ENCODE measurements at places on chromosomes 16 and 17. TPM values are rescaled to one million over a fixed set of nuclear protein-coding genes. Genes with fewer than 3 reads are reported as not detected.

GRCh38 chr17:40074871-40075200 is 12.1 kb downstream of the THRA start:
- DNase-seq: no peak

DNA sequence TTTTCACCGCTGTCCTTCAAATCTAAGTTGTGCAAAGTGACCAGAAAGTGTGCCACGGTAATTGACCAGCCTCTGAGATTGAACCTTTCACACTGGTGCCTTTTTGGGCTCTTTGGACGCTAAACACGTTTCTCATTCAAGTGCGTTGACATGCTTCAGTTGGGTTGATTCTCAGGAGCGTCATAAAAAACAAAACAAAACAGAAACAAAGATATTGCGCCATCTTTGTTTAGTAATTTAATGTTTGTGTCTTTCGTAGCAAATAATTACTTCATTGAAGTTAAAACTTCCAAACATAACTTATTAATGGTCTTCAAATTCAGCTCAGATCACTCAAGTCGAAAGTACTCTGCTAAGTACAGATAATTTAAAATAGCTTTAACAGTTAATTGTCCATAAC is 80.2 kb downstream of the OR1D5 start:
- no peak for DNase-seq

DNA sequence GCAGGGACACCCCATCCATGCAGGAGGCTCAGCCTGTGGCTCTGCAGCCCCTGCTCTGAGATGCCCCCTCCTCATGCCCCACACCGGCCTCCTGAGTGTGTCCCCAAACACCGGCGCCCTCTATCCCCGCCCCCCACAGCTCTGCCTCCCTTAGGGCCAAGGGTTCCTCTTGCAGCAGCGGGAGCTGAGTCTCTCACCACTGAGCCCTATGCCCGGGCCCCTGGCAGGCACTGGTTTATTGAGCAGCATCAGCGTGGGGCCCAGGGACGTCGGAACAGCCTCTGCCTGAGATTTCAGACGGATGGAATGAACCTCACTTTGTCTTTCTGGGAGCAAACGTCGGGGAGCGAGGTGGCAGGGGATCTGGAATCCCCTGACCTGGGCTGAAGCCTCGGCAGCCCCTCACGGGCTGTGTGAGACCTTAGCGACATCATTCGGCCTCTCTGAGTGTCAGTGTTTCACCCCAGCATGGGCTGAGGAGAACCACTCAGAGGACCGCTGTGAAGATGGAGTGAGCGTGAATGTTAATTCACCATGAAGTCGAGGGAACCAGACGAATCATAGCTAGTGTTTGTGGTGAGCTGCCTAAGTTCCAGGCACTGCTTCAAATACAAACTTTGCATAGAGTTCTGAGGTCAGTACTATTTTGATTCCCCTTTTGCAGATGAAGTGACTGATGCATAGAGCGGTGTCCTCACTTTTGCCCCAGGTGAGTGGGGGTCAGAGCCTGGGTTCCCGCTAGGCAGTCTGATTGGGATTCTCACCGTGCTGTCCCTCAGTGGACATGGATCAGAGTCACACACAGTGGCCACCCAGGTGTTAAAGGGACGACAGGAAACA is 5.3 kb upstream of the C16orf74 start:
- no peak for DNase-seq

DNA sequence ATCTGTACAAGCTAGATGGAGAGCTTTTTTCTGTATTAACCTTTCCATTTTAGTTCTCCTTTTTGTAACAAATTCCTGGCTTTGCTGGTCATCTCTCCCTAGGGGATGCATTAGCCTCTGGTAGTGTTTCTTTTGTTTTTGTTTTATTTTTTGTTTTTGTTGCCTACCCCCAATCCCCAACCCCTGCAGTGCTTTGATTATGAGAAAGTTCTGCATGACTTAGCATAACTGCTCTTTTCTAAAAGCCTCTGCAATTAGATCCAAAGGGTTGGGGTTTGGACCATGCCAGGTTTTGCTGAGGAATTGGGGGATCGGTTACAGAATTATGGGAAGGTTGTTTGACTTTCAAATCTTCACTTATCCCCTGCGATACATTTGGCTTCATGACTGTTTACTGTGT is 98.2 kb downstream of the ADAMTS18 start:
- DNase-seq: no peak

- no peak for DNase-seq
Observed at GRCh38 chr16:23564575-23565363, 7.2 kb downstream of the UBFD1 start.

- DNase-seq: no peak
Observed at GRCh38 chr17:41101586-41102259, at the start of gene KRTAP4-16. TSS of gene KRTAP4-16 (minus strand) at chr17:41102209. CDS start at chr17:41102209, 0 bp downstream.

DNA sequence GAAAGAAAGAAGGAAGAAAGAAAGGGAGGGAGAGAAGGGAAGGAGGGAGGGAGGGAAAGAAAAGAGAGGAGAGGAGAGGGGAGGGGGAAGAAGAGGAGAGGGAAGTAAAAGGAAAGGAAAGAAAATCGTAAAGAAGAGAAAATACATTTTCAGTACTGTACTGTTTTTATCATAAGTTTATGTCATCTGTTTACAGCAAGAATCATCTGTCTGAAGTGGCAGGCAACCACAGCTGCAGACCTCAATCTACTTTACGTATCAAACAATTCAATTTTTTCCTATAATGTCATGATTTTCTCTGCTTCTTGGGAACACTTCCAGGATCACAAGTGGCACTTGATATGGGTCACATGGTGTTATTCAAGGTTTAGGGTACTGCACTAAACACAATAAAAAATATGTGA is 58.3 kb downstream of the USP32 start:
- no peak for DNase-seq

DNA sequence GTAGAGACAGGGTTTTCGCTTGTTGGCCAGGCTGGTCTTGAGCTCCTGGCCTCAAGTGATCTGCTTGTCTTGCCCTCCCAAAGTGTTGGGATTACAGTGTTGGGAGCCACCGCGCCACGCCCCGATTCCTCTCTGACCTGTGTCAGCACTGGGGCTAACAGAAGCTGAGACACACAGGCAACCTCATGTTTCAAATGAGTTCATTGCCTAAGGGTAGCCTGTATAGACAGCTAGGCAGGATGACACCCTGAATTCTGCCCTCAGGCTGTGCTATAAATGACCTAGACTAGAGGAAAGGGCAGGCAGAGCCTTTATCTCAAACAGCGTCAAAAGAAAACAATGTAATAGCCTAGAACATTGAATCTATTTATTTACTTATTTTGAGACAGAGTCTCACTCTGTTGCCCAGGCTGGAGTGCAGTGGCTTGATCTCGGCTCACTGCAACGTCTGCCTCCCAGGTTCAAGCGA is 2.3 kb upstream of the CDK3 start:
- no peak for DNase-seq

- no peak for DNase-seq
Observed at GRCh38 chr16:10580883-10581247, 467 bp upstream of the EMP2 start.

- DNase-seq: no peak
Observed at GRCh38 chr17:75530837-75531720, 5.6 kb downstream of the LLGL2 start.

DNA sequence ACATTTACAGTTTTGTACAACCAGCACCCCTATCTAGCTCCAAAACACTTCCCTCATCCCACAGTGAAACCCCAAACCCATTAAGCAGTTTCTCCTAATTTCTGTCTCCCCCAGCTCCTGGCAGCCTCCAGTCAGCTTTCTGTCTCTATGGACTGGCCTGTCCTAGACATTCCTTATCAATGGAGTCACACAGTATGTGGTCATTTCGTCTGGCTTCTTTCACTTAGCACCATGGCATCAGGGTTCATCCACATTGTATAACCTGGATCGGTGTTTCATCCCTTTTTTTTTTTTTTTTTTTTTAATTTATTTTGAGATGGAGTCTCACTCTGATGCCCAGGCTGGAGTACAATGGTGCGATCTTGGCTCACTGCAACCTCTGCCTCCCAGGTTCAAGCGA is 68.5 kb downstream of the ZDHHC7 start:
- DNase-seq: no peak

DNA sequence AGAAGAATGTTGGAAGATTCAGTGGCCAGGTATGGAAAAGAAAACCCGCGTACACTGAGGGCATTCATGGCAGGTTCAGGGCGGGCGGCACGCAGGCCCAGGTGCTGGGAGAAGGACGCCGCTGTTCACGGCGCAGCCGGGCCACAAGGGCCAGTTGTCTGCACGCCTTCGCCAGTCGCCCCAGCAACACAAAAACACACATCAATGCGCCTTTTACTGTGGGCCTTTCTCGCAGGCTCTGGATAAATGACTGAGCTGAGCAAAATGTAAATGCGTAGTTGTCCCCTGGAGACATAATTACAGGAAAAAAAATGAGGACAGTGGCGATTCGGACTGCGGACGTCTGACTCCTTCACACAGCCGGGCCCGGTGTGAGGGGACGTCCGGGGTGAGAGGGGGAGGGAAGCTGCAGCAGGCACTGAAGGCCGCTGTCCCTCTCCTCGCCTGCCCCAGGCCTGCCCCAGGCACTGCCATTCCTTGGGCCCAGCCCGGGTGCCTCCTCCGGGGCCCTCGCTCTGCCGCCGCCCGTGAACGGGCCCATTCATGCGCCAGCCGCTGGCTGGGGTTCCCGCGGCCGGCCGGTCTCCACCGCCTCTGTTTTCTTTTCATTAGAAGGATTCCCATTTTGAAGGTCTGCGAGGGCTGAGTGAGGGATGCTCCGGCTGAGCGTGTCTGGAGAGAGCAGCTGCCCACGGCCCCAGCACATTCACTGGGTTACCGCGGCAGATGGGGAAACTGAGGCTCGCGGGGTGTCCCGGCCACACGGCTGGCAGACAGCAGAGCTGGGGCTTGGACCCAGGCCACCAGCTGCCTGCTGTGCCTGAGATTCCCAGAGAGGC is 6.5 kb upstream of the ZNF469 start:
- no peak for DNase-seq

- no peak for DNase-seq
Observed at GRCh38 chr17:9875441-9875840, 29.6 kb downstream of the RCVRN start.

- no peak for DNase-seq
Observed at GRCh38 chr17:4588391-4588790, 4.1 kb downstream of the SMTNL2 start.

GRCh38 chr17:33210285-33210684 is 82.8 kb downstream of the ASIC2 start:
- DNase-seq: no peak

DNA sequence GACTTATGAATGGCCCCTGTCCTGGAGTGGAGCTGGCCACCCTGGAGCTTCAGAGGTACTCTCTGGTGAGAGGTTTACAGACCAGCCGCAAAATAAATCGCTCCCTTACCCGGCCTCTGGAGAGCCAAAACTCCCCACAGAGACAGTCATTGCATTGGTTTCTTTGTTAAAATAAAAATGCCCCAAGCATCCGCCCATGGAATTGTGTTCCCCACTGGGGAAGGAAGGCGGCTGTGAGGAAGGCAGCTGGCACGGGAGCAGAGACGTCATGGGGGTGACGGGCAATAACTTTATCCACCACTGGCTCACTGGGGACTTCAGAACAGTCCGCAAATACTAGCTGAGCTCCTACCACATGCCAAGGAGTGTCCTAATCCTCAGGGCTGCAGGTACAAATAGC is 266.2 kb upstream of the FOXF1 start:
- no peak for DNase-seq

- no peak for DNase-seq
Observed at GRCh38 chr17:70238646-70239045, 69.3 kb downstream of the KCNJ2 start.

DNA sequence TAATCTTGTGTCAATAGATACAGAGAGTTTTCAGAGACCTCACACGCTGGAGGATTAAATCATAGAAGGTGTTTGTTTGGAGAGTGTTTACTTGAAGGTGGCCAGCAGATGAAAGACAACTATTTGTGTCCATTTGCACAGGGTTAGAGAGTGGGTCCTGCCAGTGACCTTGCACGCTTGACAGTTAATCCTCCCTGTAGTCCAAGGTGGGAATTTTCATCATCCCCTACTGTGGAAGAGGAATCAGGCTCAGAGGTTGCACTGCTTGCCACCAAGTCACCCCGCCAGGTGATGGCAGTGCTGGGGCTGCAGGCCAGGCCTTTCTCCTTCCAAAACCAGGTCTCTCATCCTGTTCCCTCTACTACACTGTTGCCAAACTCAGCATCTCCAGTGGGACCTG is 12.3 kb downstream of the CDH1 start:
- DNase-seq: no peak

GRCh38 chr17:75078284-75079022 is 9.3 kb upstream of the SLC16A5 start:
- DNase-seq: peak; percentile 41

DNA sequence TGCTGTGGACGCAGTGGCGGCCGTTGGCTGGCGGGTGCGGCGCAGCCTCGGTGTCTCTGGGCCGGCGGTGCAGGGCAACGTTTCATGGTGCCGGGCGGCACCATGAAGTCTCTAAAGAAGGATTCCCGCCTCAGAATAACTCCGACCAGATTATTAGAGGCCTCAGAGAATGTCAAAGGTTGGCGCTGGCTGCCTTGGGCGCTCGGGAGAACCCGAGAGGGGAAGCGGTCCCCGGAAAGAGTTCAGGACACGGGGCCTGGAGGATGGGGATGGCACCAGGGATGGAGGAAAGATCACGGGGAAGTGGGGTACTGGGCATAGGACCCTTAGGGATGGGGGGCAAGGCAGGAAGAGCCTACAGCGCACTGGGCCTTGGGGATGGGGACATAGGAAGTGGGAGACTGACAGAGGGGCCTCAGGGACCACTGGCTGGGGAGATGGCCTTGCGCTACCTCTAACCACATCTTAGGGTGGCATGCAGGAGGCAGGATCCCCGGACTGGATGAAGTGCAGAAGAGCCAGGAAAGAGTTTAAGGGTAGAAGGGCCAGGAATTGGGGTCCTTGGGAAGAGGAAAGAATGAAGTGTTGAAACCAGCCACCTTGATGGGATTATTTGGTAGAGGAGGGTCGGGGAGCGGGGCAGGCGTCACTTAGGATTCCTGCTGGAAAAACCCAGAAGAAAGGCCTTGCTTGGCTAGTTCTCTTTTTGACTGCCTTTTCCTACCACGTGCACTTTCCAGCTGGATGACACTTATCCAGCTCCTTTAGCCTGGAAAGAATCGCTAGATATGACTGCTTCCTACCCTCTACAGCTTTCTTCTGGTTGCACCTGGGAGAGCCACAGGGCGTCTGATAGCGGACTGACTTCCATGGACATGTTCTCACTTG is 578 bp downstream of the MYCBPAP start:
- DNase-seq: no peak

- DNase-seq: no peak
Observed at GRCh38 chr17:21218831-21219380, 4.9 kb upstream of the TMEM11 start.

- peak; percentile 47 for DNase-seq
Observed at GRCh38 chr17:51435641-51436091, 175.3 kb downstream of the UTP18 start.

The OTOP3 gene
- total RNA-seq: not detected

The NFATC3 gene
- 102 TPM for total RNA-seq

The KRTAP4-5 gene
- not detected for total RNA-seq

The CBX8 gene
- 9.4 TPM for total RNA-seq

The NOG gene
- total RNA-seq: 25.8 TPM

The GAST gene
- not detected for total RNA-seq

The TEX19 gene
- total RNA-seq: not detected
